ENCODE measurements at places on chromosomes 4 and X. TPM values are rescaled to one million over a fixed set of nuclear protein-coding genes. Genes with fewer than 3 reads are reported as not detected.
A peak's percentile ranks its signal among the peaks of the same experiment; 100 is the strongest.

TMEM35A gene
- not detected for total RNA-seq

- DNase-seq: peak; percentile 3
Measured at GRCh38 chr4:11904117-11904535, 475.4 kb upstream of the HS3ST1 start.

DNA sequence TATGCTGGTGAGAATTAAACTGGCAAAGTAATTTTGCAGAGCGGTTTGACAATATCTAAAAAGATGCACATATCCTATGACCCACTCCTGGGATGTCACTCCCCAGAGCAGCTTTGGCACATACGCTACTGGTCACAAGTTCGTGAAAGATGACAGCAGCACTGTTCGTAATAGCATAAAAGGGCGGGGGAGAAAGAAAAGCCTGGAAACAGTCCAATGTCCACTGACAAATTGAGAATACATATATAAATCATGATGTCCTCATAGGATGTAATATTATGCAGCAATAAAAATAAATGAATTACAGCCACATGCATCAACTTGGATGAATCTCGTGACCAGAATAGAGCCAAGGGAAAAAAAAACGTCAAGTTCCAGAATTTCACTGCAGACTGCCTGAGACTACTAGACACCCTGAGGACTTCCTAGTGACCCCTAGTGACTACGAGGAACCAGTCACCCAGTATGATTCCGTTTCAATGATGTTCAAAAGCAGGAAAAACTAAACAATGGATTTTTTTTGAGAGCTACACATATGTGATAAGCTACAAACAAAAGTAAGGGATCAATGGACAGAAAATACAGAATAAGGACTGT is 1.8 kb downstream of the PCSK1N start:
- no peak for DNase-seq

MCF2 gene
- total RNA-seq: 0.17 TPM

PAGE4 gene
- total RNA-seq: not detected

Measured in mammary epithelial cell (primary cell).